ENCODE measurements at places on chromosomes 3 and 15.

DNA sequence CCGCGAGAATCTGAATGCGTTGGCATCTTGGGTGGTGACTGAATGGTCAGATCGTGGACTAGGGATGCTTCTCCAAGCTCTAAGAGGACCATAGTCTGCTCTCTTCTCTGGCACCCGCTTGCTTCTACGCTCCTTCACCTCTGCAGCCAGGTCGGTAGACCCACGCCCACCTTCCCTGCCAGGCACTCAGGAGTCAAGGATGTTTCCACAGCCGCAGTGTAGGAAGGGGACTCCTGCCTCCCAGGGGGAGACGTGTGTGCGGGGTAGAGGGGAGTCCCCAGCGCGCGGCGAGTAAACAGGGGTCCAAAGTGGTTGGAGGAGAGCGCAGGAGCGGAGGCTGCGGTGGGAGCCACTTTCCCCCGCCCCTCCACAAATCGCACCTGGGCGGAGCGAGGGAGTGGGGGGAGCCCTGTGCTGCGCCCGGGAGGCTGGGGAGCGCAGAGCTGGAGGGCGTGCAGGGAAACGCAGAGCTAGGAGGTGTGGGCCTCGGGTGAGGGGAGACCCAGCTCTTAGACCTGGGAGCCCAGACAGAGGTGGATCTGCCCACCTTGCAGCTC lies 1.7 kb downstream of the LRRC3B start:
- no peak for DNase-seq

- no peak for DNase-seq
Measured at GRCh38 chr15:66429117-66429516, 42.4 kb downstream of the MAP2K1 start.

- no peak for DNase-seq
Measured at GRCh38 chr3:123688241-123688747, 103.4 kb upstream of the HACD2 start.

- no peak for DNase-seq
Measured at GRCh38 chr3:70360979-70361760, 48.7 kb upstream of the MDFIC2 start.

DNA sequence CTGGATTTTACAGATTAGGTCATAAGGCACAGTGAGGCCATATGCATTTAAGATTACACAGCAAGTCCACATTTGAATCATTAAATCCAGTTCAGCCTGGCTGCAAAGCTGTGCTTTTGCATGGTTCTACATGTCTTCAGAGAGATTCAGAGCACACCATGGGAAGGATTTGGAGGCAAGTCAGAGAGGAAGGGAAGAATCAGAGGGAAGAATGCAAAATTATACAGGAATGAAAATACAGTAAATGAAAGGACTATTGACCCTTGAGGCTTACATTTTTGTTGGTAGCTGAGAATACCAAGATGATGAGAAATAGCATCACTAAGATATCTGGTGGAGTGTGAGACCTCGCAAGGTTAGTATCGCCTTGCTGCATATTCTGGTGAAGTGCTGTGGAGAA lies 13.9 kb downstream of the FILIP1L start:
- DNase-seq: no peak

- no peak for DNase-seq
Measured at GRCh38 chr3:4355401-4356219, 52.4 kb downstream of the SETMAR start.

Data from NCI-H2107 (cell line).